ENCODE measurements at places on chromosomes 7 and 10.

- DNase-seq, result no peak
Observed at GRCh38 chr10:132933308-132934042, 8.9 kb downstream of the CFAP46 start.

DNA sequence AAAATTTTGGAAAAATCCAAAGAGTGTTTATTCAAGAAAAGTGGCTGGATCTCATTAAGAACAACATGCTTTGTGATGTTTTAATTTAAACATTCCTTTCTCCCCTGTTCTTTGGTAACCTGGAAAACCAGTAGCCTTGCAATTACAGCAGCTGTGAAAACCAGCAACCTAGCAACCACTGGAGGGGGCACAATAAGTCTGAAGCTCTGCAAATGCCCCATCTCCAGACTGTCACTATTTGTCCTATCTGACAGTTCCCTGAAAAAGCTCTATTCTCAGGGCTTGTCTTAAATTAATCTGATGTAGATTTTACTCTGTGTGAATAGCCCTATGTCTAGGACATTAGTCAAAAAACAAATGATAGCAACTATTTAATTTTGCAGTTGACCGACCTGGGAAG, 137.6 kb upstream of the THSD7A start:
- DNase-seq, result no peak

DNA sequence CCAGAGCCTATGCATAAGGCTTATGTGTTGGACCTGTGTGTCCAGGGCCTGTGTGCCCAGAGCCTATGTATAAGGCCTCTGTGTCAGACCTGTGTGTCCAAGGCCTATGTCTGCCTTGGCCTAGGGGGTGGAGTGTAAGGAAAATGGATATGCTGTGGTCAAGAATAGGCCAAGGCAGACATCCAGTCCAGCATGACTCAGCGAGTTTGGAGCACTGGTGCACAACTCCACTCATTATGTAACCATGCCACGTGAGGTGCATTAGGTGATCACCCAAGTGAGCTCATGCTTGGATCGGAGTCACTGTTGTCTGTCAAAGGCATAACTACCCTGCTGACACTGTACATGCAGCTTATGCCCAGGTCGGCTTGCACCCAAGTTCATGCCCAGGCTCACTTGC, 238.9 kb downstream of the CACNA2D1 start:
- no peak for DNase-seq

- no peak for DNase-seq
Observed at GRCh38 chr7:725223-726005, 1.1 kb upstream of the DNAAF5 start.

DNA sequence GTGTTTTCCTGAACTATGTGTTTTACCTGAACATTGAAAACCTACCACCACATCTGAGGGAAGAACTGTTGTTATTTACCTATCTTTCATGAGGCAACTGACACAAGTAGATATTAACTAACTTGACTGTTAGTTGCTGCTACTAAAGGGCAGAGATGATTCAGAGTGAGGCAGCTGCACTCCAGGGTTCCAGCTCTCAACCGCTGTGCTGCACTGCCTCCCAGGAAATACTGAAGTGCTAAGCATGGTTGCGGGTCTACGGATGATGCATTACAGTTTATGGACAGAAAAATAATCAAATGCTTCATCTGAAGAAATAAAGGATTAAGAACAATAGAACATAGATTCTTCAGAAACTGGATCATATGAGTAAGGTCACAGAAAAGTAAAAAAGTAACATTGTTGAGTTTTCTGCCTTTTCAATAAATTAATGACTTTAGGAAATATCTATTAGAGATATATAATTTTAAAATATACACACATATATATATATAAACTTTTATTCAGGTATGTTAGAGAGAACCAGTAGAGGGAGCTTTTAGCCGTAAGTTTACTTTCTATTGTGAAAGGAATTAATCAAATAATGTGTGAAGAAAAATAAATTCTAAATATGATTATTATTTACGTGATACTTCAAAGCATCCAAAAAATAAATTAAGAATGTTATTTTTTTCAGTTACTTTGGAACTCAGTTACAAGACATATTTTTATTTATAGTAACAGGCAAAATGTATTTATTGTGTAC, 620.0 kb downstream of the CNTNAP2 start:
- no peak for DNase-seq

- DNase-seq, result no peak
Observed at GRCh38 chr7:32093415-32094408, 23.5 kb upstream of the PDE1C start.

DNA sequence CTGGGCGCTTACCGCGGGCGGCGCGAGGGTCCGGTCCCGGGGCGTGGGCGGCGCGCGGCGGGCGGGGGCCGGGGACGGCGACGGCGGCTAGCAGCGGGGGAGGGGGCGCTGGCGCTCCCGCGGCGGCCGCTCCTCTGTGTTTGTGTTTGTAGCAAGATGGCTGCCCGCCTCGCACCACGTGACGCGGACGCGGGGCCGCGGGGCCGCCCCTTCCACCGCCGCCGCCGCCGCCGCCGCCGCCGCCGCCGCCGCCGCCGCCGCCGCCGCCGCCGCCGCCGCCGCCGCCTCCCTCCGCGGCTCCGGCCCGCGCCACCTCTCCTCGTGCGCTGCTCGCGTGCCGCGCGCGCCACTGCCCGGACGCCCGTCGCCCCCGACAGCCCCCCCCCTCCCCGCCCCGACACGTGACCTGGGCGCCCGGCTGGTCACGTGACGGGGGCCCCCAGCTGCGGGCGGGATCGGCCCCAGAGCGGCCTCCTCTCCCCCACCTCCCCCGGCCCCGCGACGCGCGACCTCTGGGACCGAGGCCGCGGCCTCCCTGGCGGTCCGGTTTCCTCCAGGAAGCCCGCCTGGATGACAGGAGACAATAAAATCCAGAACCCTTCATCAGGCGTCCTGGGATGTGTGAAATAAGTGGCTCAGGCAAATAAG, at the start of gene GIGYF1:
Gene GIGYF1, minus strand, starts transcription at position 153 of the 648 bp plus-strand sequence. CDS start 6,012 bp downstream, outside the sequence.
- peak; percentile 75 for DNase-seq

DNA sequence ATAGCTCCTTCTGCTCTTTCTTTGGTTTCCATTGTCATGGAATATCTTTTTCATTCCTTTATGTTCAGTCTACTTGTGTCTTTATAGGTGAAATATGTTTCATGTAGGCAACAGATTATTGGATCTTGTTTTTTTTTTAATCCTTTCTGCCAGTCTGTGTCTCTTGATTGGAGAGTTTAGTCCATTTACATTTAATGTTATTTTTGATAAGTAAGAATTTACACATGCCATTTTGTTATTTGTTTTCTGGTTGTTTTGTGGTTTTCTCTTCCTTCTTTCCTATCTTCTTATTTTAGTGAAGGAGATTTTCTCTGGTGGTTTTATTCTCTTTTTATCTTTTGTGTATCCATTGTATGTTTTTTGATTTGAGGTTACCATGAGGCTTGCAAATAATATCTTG, 52.5 kb upstream of the TAS2R16 start:
- DNase-seq, result no peak

GRCh38 chr7:94244760-94245159, 149.9 kb upstream of the COL1A2 start:
- no peak for DNase-seq

- no peak for DNase-seq
Observed at GRCh38 chr7:132423594-132424200, 152.6 kb downstream of the PLXNA4 start.

DNA sequence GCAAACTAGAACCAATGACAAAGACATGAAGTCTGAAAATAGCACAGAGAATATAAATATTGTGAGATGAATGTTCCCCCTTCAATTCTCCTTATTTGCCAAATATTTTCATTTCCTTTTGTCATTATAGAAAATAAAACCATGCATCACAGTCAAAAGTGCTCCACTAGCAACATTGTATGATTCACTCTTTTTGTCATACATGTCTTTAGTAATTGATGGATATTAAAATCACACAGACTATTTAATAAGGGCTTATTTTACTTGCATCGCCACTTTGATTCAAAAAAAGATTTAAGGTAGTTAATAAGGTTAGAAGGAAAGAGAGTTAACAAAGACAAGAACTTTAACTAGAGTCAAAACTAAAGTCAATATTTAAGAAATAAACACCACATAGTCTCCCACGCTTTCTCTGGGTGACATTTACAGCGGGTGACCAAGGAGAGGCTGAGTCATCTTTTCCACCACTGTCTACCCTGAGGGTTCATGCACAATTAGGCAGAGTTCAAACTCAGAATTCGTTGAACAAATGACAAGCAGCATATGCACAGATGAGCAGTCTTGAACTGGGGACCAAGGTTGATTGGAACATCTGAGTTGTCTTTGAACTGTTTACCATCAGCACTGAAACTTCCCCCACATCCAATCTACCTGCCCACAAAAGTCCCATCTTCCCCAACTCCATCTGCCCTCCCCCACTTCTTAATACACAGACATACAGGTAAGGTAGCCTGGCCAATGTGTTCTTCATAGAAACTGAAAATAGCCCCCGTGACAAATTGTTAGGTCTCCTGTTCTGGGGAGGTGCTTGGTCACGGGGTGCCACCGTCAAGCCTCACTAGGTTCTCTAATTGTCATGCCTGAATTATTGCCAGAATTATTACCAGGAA, 42.5 kb downstream of the C7orf25 start:
- DNase-seq, result no peak

DNA sequence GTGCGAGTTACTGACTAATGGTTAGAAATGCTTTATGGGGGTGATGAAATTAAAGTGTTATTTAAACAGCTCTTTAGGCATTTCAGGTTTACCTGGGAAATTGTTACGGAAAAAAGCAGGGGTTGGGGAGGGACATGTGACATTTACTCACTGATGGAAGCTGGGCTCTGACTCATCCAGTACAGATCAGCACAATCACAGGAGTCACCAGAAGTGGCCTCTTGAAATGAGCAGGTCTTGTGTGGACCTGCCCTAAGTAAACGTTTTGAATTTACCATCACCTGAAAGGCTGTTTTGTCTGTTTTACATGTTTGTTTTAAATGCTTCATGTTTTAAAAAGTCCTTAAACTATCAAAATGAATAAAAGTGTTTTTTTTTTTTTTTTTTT, 2.3 kb downstream of the GLRX3 start:
- DNase-seq, result peak; percentile 35

DNA sequence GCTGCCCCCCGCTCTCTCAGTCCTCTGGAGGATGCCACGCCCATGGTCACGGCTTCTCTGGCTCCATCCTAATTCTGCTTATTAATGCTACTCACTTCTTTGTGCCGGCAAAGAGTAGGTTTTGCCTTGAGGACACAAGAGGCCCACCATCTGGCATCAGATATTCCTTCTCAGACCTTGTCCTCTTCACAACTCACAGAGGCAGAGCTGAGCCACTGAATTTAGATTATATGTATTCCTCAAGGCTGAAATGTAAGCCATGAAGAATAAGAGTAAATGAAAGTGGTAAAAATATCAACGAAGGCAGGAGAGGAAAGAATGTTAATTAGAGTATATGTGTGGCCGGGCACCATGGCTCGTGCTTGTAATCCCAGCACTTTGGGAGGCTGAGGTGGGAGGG, 6.5 kb downstream of the RBP4 start:
- no peak for DNase-seq

- DNase-seq, result no peak
Observed at GRCh38 chr7:3432911-3433310, 131.9 kb downstream of the SDK1 start.

GRCh38 chr10:1102831-1103230, 46.6 kb downstream of the WDR37 start:
- no peak for DNase-seq

DNA sequence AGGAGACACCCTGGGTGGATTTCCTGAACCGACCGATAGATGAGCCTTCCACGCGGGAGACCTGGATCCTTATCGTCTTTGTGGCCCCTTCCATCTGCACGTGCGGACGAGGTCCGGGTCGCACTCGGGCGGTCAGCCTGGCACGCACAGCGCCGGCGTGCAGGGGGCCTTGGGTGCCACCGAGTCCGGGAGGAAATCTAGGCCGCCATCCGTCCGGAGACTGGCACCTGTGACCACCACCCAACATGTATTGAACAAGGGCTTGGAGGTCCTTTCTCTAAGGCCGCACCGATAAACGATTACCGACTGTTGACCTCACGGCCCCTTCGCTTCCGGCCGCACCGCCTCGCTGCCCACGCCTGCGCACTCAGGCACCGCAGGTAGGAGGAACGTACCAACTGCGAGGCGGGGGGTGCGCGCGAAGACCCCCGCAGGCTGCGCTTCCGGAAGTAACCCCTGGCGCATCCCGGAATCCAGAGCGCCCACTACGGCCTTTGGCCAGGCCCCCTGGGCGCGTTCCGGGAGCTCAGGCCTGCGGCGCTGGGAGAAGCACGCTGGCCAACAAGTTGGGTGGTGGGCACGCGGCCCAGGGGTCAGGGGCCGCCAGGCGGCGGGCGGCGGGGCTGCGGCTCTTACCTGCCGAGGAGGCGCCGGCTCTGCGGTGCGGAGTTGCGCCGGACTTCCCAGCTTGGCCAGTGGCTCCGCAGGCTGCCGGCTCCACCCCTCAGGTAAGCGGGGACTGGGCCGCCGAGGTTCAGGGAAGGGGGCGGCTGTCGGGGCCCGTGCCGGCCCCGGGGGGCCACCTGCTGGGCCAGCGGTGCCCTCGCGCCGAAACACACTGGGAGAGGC, at the start of the genes ACTR3C and LRRC61:
Gene ACTR3C, minus strand, starts transcription at position 713 of the 849 bp plus-strand sequence. CDS start 28,249 bp downstream, outside the sequence.
Gene LRRC61, plus strand, starts transcription at position 523 of the 849 bp plus-strand sequence. CDS start 13,507 bp downstream, outside the sequence.
- peak; percentile 24 for DNase-seq

GRCh38 chr7:26216049-26216448, 14.5 kb downstream of the CBX3 start:
- DNase-seq, result no peak

DNA sequence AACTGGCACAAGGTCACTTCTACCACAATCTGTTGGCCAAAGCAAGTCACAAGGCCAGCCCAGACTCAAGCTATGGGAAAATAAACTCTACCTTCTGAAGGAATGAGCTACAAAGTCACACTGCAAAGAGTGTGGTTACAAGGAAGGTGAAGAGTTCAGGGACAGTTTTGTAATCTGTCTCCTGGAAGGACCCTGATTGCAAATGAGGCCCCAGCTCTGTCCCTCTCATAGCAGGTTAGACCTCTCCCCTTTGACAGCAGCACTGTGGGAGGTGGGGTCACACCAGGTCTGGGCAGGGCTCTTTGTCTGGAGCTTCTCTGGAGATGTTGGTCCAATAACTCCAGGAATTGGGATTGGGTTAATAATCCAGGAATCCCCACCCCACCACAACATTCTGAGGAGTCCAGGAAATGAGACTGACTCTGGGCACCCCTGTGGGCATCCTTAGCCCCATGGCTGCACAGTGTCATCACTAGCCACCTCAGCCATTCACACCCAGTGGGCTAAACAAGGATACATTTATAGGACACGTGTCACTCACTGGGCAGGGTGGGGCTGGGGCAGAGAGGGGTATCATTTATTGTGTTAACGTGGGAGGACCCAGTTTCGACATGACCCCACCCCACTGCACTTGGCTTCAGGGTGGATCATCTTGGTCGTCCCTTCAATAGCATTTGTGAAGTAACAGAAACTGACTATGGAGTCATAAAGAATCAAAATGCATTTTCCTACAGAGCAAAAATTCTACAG, 23.7 kb upstream of the C10orf105 start:
- DNase-seq, result no peak

- DNase-seq, result peak; percentile 15
Observed at GRCh38 chr10:30705101-30705624, 75.6 kb upstream of the LYZL2 start.

DNA sequence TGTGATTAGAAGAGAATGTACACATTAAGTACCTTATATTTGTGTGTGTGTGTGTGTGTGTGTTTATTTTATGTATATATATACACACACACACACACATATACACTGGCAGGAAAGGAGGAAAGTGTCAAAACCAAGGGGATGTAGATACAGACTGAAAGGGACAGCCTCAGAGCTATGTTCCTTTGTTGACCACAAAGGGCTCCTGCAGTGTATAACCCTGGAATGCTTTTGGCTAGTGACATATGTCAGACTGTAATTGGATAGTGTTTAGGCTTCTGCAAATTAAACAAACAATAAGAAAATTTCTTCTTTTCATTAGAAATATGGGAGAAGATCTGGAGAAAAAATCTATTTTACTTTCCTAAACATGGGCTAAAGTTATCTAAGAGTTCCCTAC, 15.9 kb downstream of the GBF1 start:
- DNase-seq, result no peak

- DNase-seq, result no peak
Observed at GRCh38 chr10:21488246-21488956, 37.1 kb downstream of the SKIDA1 start.

Data from NCI-H187 (cell line).